ENCODE measurements at places on chromosomes 4 and X.

DNA sequence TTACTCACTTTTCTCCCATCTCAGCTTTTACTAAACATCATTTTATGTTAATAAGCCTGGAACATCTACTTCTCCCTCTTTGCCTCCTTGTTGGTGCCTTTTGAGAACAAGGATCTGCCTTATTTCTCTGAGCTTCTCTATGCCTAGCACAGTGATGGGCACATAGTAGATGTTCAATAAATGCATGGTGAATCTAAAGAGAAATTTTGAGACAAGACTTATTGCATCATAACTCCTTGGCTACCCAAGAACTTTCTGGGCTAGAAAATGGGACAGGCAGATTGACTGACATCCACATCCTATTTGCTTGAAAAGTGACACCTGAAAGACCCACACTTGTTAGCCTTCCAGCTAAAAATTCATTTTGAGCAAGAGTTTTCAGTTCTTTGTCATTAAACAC lies 87.2 kb upstream of the TFDP3 start:
- DNase-seq = no peak

GRCh38 chr4:99485212-99485611 lies 25.6 kb upstream of the C4orf17 start:
- DNase-seq = no peak

DNA sequence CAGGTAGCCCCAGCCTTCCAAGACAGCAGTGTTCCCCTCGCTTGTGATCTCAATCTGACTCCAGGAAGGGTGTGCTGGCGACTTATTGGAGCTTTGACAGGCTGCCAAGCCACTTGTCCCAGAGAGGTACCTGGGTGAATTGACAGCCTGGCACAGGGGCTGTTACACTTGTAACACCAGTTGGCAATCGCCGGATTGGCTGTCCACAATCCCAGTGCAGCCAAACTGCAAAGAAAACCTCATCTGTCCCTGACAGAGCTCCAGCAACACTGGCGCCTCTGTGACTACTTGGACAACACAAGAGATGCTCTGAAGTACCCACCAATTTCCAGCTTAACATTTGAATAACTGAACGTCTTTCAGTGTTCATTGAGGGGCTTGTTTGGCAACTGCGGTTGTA lies 76.8 kb upstream of the PRPS1 start:
- no peak for DNase-seq

DNA sequence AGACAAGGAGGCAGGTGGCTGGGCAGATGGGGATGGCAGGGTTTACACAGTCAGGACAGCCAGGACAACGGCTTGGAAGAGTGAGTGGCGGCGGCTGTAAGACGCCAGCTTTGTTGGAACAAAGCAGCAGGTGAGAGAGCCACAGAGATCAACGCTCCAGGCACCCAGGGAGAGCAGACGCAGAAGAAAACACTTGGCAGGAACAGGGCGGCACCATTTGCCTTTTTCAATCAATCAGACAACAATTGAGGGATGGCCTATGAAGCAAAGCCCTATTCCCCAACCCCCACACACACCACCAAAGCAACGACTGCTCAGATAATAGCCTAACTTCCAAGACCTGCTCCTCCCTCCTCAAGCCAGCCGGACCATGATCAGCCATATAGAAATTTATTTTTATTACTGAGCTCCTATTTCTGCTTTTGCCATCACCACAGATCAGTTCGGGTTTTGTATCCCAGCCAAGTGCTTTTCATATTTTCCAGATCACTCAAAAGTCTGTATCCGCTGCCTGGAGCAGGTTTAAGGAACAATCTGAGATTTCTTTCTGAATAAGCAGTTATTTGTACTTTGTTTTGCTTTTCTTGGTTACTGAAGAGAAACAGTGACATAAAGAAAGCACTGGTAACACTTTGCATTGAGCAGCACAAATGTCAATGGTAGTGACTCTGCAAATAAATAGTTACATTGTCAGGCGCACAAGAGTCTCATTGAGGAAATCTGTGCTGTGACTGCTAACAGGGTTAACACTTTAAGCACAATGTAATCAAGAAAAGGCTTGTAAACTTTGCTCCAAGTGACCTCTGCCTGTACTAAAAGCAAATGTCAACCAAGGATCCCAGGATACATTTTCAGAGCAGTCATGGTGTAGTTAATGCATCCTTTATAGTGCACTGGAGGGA lies 81.8 kb upstream of the RBPJ start:
- DNase-seq = no peak

- no peak for DNase-seq
Measured at GRCh38 chr4:143017210-143017609, 167.5 kb upstream of the USP38 start.

- DNase-seq = no peak
Measured at GRCh38 chr4:71609167-71609566, 174.7 kb downstream of the GC start.

DNA sequence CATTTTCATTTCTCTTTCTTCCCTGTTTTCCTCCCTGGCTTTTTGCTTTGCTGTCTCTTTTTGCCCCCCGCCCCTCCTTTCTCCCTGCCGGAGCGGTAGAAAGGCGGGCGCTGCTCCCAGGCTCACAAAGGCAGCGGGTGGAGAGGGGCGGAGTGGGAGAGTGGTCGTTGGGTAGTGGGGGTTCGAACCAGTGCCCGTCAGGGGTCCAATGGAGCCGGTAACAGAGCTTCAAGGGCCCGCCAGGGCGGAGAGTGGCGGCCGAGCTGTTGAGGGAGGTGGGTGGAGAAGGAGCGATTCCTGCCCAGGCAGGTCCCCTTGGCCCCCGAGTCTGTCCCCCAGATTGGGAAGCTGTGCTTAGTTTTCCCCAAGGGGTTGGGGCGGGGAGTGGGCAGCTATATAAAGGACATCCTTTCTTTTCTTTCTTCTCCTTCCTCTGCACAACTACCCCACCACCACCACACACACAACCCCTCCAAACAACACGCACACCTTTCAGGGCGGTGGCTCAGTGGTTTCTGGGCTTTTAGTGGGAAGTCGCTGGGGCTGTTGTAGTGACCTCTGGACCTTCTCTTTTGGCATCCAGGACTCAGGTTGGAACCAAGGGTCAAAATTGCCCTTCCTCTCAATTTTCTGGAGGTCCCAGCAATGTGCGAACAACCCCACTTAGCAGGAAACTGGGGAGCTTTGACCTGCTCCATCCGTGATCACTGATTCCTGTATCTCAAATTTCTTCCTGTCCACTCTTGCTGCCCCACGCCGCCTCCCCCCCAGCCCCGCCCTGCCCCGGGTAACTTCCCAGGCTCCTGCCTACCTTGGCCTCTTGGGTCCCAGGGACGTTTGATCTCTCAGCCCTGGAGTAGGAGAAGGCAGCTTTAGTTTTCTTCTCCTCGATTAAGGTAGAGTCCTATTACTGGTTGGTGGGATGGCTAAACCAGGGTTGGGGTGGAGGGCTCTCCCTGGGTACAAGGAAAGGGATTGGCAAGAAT lies 1.9 kb downstream of the EFNB1 start:
- DNase-seq = no peak

GRCh38 chr4:25925486-25926201 lies 11.6 kb downstream of the SMIM20 start:
- no peak for DNase-seq

GRCh38 chr4:38273407-38273806 lies 313.2 kb downstream of the PTTG2 start:
- DNase-seq = no peak

DNA sequence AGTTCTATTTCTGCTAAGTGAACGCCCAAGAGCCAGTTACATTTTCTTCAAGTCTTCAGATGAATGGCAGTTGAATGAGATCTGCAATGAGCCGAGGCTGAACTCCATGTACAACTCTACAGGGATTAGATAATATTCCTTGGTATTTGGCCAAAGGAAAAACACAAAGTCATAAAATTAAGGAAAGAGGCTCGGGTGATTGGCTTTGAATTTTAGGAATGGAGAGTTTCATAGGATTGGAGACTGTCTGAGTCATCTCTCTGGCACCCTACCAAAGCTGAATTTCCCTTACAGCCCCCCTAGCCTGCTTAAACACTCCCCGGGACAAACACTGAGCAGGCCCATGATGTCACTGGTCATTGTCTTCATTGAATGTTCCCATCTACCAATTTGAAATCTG lies 188.0 kb upstream of the C1QTNF7 start:
- no peak for DNase-seq

DNA sequence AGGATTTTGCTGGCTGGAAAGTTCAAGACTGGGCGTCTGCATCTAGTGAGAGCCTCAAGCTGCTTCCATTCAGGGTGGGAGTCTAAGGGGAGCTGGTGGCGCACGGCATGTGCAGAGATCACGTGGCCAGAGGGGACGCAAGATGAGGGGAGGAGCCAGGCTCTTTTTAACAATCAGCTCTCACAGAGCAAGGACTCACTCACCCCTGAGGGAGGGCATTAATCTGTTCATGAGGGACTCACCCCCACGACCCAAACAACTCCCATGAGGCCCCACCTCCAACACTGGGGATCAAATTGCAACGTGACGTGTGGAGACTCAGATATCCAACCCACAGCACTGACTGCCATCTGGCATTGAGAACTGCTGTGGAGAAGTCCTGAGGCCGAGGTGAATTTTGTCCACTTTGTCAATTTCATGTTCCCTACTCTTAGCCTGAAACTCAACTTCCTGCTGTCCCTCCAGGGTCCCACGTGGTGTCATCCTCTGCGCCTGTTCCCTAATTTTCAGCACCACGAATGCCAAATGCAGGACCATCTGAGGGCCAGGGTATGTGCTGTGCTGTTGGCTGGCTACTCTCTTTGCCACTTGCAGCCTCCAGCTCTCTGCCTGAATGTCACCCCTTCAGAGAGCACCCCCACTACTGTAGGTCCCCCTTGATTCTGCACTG lies 5.6 kb downstream of the ZFP92 start:
- no peak for DNase-seq

- no peak for DNase-seq
Measured at GRCh38 chr4:142238589-142238988, 602.2 kb downstream of the IL15 start.

DNA sequence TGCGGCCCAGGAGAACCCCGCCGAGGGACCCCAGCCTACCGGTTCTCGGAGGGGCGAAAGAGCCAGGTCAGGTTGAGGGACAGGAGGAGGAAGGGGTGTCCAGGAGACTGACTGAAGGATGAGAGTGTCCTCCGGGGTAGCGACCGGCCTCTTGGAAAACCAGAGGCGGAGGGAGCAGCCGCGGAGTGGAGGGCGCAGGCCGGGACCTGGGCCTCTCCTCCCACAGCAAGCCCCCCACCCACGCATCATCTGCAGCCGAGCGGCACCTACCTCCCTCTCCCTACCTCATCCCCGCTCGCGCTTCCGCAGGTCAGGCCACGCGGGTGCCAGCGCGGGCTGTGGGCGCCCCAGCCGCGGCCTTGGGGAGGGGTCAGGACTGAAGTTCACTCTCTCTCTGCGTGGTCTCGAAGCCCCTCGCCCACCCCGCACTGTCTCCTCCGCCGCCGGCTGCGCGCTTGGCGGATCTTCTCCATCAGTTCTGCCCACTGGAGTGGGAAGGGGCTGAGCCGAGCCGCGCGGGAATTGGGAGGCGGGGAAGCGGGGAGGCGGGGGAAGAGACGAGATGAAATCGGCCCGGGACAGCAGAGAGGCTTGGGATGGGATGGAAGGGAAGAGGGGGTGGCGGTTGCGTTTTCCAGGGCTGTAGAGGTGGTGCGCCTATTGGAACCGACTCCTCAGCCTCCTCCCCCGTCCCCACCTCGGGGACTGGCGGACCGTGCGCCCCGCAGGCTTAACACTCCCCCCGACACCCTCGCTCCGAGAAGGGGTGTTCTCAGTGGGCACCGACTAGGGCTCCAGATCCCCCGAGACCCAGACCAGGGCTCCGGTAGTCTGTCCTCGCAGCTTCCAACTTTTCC lies 1.8 kb downstream of the NLGN4X start:
- DNase-seq = no peak

DNA sequence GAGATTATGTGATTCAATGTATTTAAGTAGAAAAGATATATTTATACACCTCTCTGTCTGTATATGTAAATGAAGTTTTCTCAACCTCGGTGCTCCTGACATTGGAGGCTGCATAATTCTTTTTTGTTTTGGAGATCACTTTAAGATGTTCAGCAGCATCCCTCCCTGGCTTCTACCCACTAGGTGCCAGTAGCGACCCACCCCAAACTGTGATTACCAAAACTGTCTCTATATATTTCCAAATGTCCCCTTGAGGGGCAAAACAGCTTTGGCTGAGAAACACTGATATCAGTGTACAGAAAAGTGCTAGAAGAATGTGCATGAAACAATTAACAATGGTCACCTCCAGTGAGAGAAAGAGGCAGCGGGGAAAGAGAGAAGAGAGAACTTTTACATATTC lies 51.2 kb downstream of the DCX start:
- DNase-seq = no peak

- DNase-seq = no peak
Measured at GRCh38 chrX:10597871-10598270, 22.5 kb downstream of the MID1 start.

GRCh38 chr4:3880615-3881120 lies 114.5 kb downstream of the ADRA2C start:
- DNase-seq = peak; percentile 88

GRCh38 chrX:154774622-154775021 lies 12.0 kb downstream of the DKC1 start:
- DNase-seq = no peak

- DNase-seq = no peak
Measured at GRCh38 chrX:38172596-38172995, 48.1 kb downstream of the SRPX start.

- DNase-seq = no peak
Measured at GRCh38 chrX:23482561-23482960, 147.9 kb downstream of the PTCHD1 start.

GRCh38 chrX:63754136-63754859 lies 30.7 kb downstream of the ARHGEF9 start:
- DNase-seq = no peak

GRCh38 chr4:23697722-23698121 lies 192.1 kb downstream of the PPARGC1A start:
- no peak for DNase-seq

DNA sequence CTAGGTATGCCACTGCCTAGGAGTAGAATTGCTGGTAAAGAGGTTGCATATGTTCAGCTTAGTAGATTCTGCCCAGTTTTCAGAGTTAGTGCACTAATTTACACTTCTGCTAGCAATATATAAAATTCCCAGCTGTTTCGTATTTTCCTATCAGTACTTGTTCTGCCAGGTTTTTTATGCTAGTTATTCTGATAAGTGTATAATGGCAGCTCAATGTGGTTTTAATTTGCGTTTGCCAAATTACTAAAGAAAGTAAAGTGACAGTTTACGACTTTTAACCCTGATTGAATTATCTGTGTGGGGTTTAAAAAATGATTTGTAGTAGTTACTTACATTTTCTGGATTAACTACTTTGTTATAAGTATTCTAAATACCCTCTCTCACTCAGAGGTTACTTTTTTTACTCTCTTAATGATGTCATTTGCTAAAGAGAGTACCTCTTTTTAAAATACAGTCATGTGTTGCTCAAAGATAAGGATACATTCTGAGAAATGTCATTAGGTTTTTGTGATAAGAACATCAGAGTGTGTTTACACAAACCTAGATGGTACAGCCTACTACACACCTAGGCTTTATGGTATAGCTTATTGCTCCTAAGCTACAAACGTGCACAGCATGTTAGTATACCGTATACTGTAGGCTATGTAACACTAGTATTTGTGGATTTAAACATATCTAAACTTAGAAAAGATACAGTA lies 363.2 kb downstream of the IL15 start:
- no peak for DNase-seq
